ENCODE measurements at places on chromosomes 4 and X.

- no peak for DNase-seq
Measured at GRCh38 chr4:184166736-184167135, 50.9 kb downstream of the ENPP6 start.

GRCh38 chr4:77619408-77619807 lies 13.8 kb downstream of the CXCL13 start:
- DNase-seq: no peak

GRCh38 chr4:37338972-37339371 lies 94.4 kb downstream of the NWD2 start:
- DNase-seq: no peak

- DNase-seq: no peak
Measured at GRCh38 chrX:68690936-68691501, 43.6 kb downstream of the STARD8 start.

DNA sequence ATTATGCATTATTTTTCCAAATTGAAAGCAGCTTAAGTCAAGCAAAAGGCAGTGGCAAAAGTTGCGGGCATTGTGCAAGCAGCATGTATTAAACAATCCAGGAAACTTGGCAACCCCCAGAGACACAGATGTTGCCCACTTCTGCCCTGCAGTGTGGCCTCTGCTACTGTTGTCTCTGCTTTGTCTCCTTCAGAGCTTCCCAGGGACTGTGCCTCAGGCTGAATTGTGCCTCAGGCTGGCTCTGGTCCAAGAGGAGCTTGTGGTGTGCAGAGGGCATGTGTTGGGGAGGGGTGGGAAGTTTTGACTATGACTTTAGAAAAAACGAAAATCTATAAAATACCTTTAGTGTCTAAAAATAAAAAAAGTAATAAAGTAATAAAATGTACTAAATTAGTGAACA lies 201.4 kb downstream of the CCSER1 start:
- no peak for DNase-seq

DNA sequence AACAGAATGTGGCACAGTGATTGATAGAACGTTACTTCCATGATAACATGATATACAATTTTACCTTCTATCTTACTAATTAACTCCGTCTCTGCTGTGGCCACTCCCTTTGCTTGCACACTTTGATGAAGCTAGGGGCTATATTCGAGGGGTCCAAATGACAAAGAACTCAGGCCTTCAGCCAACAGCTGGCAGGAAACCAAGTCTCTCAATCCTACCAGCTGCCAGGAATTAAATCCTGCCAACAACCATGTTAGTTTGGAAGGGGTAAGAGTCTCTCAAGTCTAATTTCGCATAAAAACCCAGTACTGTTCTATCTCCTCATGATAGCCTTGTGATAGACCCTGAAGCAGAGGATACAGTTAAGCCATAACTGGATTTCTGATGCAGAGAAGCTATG lies 1122.9 kb upstream of the PCDH10 start:
- no peak for DNase-seq

DNA sequence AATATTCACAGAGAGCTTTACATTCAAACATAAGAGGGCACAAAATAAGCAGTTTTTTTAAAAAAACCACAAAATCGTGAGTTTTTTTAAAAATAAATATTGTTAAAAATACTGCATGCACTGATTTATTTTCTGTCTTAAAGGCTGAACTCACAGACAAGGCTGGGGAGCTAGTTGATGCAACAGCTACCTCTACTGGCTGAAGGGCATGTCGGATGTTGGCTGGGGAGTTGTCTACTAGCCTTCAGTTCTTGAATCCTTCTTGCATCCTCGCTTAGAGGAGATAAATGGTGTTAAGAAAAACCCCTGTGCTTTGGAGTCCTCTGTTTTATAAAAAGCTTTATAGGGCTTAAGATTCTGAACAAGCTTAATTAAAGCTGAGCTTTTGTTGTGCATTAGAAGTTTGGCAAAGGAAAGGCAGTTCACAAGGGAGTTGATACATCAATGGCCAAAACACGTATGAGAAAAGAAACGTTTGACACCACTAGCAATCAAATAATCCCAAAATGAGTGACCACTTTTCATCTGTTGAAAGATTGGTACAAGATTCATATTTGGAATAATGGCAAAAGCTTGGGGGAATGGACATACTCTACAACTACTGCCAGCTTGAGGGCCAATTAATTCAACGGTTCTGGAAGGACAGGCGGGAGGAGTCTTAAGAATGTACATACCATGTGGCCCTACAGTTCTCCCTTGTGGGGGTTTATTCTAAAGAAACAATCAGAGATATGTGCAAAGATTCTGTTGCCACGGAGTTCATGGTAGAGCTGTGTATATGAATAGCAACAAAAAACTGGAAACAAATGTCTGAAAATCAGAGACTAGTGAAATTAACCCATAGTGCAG lies 94.7 kb downstream of the SEL1L3 start:
- no peak for DNase-seq

GRCh38 chr4:38004887-38005286 lies 44.7 kb downstream of the PTTG2 start:
- DNase-seq: no peak

- no peak for DNase-seq
Measured at GRCh38 chrX:29422034-29422433, 793.3 kb upstream of the MAGEB2 start.

GRCh38 chrX:9682456-9682855 lies 83.2 kb downstream of the GPR143 start:
- DNase-seq: no peak

DNA sequence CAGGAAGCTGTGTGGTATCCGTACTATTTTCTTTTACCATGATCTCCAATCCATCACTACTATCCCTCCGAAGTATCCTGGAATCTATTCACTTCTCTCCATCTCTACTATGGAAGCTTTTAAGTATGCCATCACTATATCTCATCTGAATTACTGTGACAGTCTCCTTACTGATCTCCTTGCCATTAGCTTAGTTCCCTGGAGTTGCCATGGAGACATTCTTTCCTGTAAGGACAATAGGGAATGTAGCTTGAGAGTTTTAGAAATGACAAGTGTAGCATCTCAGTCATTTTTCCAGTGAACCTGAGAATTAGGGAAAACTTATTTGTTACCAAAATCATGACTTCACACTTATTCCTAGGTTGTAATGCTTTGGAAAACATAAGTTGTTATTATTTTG lies 86.3 kb downstream of the HPGD start:
- DNase-seq: no peak

DNA sequence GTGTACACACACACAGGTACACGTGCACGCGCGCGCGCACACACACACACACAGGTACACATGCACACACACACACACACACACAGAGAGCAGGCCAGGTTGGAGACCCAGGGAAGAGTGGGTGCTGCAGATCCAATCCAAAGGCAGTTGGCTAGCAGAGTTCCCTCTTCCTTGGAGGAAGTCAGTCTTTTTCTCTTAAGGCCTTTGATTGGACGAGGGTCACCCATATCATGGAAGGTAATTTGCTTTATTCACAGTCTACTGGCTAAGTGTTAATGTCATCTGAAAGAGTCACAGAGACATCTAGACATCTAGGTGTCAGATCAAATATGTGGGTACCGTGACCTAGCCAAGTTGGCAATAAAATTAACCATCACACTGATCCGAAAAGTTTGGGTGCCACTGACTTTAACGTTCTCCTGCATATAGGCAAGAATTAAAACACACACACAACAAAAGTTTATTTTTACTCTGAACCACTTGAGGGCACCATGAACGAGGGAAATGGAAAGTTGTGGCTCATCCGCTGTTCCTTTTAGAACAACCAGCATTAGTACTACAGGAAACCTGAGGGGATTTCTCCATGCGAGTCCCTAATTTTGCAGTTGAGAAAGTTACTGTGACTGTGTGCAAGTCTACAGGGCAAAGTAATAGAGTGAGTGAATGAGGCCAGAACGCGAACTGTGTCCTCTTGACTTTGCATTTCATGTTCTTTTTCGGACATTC lies 66.0 kb upstream of the STOX2 start:
- DNase-seq: no peak

DNA sequence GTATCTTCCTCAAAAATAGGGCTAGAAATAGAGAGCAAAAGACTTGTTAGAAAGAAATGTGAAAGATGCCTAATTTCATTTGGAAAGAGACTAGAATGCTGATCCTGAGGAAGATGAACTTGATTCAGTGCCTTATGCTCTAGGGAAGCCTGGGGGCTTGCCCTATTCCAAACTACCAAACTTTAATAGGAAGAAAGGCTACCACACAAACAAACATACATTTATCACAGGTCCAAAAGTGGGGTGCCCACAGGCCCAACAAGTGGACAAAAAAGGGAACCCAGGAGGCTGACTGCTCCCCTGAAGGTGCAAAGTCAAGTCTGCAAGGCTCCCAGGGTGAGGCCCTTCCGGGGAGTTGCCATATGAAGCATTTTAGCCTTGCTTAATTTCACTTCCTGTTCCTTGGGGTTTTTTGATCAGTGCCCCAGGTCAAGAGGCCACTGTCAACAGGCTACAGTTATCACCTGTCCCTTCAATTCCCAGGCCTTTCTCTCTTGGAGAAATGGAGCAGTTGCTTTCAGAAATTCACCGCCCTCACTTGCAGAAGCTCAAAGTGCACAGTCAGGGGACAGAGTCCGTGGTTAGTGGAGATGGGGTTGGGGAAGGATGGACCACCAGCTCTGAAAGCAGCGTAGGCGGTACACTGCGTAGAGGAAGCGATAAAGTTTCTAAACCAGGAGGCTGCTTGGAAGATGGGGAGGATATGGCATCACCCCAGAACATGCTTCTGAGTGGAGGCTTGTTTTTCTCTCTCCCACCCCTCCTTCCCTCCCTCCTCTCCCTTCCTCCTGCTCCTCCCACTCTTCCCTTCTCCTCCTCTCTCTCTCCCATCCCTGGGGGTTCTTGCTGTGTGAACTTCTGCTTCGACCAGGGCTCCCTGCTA lies 36.4 kb downstream of the TMEM154 start:
- DNase-seq: no peak

DNA sequence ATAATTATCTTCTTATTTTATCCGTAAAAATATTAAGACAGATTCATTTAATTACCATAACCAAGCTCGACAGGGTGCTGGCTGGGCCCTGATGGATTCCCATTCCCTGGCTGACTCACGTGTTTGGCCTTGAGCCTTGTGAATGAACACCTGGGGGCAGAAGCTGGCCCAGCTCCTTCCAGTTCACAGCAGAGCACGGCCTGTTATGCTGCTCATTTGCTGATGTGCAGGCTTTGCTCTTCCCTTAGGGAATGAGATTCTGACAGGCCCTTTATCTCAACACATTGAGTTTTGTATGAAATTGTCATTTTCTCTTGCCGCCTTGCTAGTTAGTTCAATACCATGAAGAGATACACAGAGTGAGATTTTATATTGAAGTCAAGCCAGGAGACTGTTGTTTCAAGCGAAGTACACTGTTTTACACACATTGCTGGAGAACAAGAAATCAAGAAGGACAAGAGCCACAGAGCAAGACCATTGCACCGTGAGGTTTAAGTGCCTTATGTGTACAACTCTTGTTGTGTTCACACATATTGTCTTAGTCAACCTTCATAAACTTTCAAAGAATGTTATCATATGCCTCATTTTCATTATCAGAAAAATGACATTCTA lies 1583.3 kb downstream of the STIM2 start:
- no peak for DNase-seq

- DNase-seq: no peak
Measured at GRCh38 chrX:9342561-9343051, 122.3 kb upstream of the TBL1X start.

- no peak for DNase-seq
Measured at GRCh38 chr4:154616287-154616686, 3.8 kb upstream of the FGG start.

DNA sequence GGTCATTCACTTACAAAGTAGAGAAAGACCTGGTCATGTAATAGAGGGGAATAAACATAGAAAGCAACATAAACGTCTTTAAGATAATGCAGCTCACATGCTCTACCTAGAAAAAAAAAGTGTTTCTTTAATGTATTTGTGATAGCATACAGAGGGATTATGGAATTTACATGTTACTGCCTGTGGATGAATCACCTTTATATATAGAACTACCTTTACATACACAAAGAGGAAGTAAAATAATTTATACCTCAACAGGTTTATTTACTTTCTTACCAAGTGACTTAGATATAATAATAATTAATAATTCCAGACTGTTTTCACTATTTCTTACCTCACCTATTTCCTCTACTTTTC lies 81.5 kb downstream of the PPP3CA start:
- no peak for DNase-seq

DNA sequence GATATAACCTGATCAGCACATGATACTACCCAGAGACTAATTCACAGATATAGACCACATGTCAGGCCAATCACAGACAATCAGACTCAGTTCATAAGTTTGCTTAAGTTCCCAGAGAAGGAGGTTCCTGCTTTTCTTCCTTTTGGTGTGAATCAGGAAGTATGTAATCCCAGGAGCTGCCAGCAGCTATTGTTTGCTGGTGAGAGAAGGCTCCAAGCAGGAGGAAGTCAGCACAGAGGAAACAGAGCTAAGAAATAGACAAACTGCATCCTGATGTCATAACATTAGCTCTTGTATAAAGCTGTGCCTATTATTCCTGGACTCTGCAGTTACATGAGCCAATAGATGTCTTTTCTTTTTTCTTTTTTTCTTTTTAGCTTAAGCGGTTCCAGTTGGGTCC lies 50.9 kb downstream of the UCHL1 start:
- DNase-seq: no peak

GRCh38 chrX:150329868-150330267 lies 33.2 kb upstream of the MAMLD1 start:
- DNase-seq: no peak

GRCh38 chr4:100517864-100518341 lies at the start of gene EMCN:
EMCN (minus strand) TSS chr4:100518022; CDS start chr4:100517914, 108 bp downstream.
- DNase-seq: no peak

DNA sequence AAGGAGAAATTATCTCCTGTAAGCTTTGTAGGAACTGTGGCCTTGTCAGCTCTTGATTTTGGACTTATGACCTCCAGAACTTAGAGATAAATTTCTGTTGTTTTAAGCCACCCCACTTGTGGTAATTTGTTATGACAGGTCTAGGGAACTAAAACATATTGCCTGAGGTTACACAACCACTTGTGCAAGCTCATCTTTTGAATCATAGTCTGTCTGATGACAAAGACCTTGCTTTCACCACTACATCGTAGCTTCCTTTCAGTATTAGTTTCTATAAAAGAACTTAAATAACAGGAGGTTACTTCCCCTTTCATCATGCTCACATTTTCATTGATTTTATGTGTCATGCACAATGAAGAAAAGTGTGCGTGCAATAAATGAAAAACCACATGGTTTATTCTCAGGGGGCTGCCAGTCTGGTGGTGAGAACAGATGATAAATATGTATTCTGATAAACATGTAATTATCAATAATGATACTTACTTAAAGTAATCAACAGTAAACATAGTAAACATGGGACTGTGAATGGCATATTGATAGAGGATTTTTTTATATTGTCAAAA lies 690.0 kb upstream of the HS3ST1 start:
- no peak for DNase-seq
